ENCODE measurements at places on chromosomes 5 and 9. TPM values are rescaled to one million over a fixed set of nuclear protein-coding genes. Genes with fewer than 3 reads are reported as not detected.

Gene C5
- total RNA-seq, result 3.9 TPM

Gene NEUROG1
- not detected for total RNA-seq

Gene APBA1
- total RNA-seq, result 15.3 TPM

Gene SPATA31C1
- total RNA-seq, result not detected

Gene PCDHGC5
- total RNA-seq, result 1.6 TPM

Gene PCDHB11
- 0.39 TPM for total RNA-seq

Gene DRD1
- not detected for total RNA-seq

Gene MYMK
- not detected for total RNA-seq

Gene CARD9
- total RNA-seq, result 4.7 TPM

Gene SPINK13
- total RNA-seq, result not detected

Gene BSPRY
- total RNA-seq, result not detected

Gene TAS2R1
- 0.76 TPM for total RNA-seq

Gene SMIM32
- total RNA-seq, result not detected

Gene SH3TC2
- 13.7 TPM for total RNA-seq

Gene IL17B
- not detected for total RNA-seq

Gene NUTM2F
- total RNA-seq, result not detected

Gene PCDHGB2
- total RNA-seq, result 2.4 TPM

Gene PHPT1
- 144 TPM for total RNA-seq

Gene BTNL8
- not detected for total RNA-seq

Gene GPX3
- 5.9 TPM for total RNA-seq

Gene RASGRF2
- 0.76 TPM for total RNA-seq
